ENCODE measurements at places on chromosomes 5 and 9.

- DNase-seq: no peak
These were observed 1.9 kb downstream of the ALDH1B1 start for GRCh38 chr9:38394416-38394815.

DNA sequence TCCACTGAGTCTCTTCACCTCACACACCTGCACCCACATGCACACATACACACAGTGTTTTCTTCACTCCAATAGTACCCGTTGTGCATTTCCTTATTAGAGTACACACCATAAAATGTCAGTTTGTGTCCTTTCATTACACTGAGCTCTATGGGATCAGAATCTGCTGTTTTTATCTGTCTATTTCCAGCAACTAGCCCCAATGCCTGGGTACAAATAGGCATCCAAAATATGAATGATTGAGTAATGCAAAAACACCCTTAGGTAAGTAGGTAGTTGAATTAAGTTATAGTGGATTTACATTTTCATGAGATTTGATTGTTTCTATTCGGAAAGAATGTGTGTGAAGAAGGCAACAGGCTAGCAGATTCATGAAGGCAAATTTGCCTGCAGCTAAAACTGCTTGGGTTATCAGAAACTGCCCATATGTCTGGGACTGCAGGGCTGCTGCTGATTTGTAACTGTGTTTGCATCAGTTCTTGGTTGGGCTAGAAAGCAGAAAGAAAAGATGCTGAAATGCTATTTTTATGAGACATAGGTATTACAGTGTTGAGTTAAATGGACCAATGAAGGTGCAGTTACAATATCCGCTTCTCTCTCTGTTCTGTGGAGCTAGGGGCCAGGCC, 26.9 kb downstream of the PPP3R2 start:
- DNase-seq: no peak

- peak; percentile 7 for DNase-seq
These were observed 18.5 kb upstream of the GNE start for GRCh38 chr9:36276781-36277181.

GRCh38 chr5:131545845-131546244, 89.2 kb downstream of the RAPGEF6 start:
- DNase-seq: no peak

DNA sequence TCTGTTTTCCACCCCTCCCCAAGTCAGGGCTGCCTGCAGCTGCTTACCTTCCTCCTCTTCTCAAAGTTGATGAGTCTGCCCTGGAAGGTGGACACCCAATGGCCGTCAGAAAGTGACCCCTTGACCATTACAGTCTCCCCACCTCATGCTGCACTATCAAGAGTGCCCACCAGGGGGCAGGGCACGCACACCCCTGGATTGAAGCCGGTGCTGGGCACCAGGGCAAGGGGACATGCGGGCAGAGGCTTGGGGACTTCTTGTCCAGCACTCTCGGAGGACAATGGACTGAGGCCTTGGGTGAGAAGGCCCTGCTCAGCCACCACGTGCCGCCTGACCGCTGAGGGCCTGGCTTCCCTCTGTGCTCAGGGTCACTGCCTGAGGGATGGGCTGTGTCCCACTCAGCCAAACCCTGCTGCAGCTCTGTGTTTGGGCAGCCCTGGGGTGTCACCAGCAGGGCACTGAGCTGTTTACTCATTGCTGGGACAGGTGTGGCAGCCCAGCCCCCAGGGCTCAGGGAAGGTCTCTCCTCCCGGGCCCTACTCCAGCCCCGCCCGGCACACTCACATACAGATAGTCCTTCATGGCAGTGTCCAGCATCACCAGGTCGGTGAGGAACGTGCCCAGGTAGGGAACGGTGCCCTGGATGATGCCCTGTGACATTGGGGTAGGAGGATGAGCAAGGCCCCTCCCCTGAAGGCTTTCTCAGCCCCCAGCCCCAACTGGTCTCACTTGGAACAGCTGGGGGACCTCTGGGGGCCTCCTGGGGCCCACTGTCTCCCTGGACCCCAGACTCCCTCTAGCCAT, 17.7 kb downstream of the RALGDS start:
- no peak for DNase-seq

DNA sequence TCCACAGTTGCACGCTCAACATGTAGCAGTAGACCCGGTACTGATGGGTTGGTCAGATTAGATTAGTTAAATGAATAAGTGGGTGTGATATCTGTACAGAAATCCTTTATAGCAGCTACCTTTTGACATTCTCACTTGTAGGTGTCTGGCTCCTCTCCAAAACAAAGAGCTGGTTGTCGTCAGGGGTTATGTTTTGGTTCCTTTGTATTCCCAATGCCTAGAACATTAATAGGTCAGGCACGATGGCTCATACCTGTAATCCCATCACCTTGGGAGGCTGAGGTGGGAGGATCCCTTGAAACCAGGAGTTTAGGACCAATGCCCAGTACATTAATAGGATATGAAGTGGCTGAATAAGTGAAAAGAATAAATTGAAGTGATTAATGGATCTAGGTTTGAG, 182.1 kb downstream of the SNCAIP start:
- no peak for DNase-seq

DNA sequence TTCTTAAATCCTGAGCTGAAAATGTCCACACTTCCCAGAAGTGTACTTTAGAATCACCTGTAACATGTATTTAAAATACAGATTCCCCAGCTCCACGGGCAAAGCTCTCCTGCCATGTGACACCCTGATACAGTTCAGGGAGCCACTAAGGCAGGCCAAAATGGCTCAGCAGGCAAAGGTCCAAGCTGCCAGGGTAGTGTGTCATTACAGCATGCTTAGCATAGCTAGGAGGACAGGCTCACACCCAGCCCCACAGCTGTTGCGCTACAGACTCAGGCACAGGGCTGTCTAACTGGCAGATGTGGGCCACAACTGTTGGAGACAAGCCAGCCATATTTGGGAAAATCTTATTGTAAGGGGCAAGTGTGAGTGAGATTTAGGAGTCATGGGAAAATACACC, 73.0 kb downstream of the C9orf85 start:
- DNase-seq: no peak

DNA sequence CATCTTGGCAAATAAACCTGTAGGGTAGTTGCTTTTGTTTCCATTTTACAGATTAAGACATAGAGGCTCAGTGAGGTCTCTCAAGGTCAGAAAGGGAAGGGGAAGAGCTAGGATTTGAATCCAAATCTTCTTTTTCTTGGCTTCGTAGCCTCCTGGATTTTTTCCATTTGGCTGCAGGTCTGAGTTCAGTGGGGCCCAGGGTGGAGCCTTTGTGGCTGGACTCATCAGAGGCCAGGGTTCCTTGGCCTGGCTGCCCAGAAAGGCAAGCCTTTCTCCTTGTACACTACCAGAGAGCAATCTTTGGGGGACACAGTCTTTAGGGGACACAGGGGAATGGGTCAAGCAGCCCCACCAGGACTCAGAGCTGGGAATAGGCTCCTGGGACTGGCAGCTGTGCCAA, 10.5 kb upstream of the TRAF1 start:
- DNase-seq: no peak

DNA sequence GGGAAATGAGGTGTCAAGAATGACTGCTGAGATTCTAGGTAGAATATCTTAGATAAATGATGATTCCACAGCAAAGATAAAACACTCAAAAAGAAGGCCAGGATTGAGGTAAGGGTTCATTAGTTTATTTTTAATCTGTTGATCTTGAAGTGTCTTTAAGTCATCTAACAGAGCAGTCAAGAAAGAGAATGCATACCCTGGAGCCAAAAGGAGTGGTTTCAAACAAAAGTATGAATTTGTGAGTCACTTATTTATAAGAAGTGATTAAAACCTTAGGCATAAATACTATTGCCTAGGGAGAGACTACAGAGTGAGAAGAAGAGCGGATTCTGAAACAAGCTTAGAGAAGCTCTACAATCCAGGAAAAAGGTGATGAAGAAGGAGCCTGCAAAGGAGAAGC, 541.0 kb downstream of the DTWD2 start:
- no peak for DNase-seq

DNA sequence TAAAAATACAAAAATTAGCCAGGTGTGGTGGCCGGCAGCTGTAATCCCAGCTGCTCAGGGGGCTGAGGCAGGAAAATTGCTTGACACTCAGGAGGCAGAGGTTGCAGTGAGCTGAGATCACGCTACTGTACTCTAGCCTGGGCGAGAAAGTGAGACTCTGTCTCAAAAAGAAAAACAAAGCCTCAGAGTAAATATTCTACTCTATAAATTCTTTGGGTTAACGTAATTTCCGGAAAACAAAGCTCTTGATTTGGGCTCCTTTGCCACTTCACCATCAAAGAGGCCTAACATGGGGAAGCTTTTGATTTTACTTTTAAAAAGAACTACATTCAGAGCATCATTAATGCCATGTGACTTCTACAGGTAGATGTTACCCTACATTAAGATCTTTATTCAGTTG, 103.1 kb downstream of the SERINC5 start:
- DNase-seq: no peak

DNA sequence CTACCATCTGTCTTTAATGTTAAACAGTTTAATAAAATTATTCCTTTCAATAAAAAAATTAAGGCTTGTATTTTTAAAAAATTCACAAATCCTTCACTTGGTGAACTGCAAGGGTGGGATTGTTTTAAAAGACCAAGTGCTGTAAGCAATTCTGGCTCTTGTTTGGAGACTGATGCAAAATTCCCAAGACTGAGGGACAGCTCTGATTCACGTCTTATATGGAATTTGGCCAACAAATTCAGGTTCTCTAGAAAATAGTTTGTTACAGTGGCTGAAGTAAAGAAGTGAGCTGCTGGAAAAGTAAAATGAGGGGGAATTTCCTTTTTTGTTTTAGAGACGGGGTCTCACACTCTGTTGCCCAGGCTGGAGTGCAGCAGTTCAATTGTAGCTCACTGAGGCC, 58.3 kb downstream of the PRELID2 start:
- no peak for DNase-seq

DNA sequence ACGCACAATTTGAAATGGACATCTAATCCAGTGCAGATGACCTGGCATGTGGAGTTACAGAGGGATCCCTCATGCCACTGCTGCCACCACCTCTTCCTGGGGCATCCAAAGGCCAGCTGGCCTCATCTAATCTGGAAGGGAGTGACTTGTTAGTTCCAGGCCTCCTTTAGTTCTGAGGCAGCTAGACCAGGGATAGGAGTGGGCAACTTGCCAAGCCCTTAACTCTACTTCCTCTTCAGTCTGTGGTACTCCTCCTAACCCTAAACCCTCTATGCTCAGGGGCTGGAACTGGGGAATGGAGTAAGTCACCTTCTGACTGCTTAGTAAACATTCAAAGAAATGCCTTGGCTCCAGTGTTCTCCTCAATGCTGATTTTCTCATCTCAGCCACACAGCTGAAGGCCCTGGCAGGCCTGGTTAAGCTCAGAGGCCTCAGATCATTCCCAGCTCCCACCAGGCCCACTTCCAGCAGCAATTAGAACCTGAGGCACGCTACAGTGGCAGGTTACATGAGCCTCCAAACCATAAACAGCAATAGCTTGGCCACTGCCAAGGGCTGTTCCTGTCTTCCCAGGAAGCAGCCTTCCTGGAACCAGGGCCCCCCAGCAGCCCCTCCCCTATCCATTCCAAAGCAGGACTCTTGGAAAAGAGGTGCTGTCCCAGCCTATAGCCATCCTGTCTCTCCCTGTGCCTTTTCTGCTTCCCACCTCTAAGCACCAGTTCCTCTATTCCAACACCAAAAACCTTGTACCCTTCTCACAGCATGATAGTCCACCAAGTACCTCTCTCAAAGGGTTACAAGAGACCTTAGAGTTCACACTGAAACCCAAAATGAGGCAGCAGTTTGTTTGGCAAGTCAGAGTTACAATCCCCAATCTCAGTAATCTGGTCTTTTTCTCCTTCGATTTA, 2.0 kb downstream of the EIF4EBP3 start:
- no peak for DNase-seq

DNA sequence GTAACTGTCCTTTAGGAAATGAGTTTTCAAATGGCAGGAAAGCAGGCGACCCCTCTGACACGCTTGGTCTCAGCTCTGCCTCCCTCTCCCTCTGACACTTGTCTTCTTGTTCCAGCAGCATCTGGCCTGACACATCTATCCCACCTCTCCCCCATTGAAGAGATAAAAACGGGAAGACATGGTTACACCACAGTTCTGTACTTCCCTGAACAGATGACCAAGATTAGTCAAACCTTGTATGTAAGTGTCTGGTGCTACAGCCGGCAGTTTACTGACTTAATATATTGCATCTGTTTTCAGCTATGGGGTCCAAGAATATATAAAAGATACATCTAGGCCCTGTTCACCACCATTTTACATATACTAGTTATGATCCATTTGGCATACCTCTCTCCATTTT, 29.6 kb upstream of the MLLT3 start:
- no peak for DNase-seq

- DNase-seq: no peak
These were observed 18.1 kb downstream of the KDM3B start for GRCh38 chr5:138370537-138370936.

- no peak for DNase-seq
These were observed 93.9 kb downstream of the GHR start for GRCh38 chr5:42517164-42517563.

- no peak for DNase-seq
These were observed 137.2 kb upstream of the FST start for GRCh38 chr5:53343187-53343586.

DNA sequence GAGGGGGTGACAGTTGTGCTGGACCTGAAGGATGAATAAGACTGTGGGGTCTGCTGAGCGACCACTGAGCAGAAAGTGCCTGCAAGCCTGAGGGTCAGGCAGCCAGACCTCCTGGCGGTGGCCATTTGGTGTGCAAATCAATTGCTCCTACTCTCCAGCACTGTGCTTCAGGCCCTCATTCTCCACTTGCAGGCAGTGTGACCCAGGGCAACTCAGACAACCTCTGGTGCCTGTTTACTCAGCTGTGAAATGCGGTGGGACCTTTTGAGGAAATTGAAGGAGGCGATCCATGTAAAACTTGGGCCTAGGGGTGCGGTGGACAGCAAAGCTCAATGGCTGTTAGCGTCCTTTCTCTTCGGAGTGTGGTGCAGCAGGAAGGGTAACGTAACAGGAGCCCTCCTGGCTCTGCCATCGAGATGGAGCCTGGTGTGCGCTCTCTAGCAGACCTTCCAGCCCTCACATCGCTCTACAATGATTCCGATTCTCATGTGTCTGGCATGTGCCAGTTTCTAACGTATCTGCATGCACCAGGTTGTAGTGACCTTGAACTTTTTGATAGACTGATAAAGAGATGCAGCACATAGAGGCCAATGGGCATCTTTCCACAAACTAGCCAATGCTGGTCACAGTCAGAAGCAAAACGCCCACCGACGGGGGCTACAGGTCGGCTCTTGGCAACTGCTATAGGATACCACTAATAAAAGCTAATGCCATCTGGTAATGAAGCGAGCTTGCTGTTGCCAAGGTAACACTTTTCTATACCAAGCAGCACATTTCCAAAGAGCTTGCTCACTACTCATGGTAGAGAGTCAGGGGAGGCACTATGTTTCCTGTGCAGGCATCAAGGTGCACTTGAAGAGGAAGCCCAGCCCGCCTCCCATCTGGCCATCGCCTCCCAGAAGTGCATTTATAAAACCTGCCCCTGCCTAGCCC, 159.7 kb upstream of the RAPGEF1 start:
- DNase-seq: peak; percentile 60

DNA sequence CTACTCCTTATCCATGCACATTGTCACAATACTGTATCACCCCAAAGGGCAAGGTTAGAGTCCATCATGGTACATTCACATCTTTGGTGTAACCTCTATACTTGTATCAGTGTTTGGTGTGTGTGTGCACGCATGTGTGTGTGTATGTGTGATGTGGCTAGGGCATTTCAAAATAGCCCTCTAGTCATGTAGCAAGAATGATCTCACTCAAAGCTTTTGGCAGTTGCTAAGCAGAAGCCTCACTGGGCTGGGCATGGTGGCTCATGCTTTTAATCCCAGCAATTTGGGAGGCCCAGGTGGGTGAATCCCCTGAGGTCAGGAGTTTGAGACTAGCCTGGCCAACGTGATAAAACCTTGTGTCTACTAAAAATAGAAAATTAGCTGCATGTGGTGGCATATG, 245.3 kb downstream of the ADGRV1 start:
- no peak for DNase-seq

- no peak for DNase-seq
These were observed 32.9 kb downstream of the SLIT3 start for GRCh38 chr5:169268019-169268418.

All from NCI-H1694 (cell line).